A172 (cell line): ENCODE measurements at places on chromosomes 13 and 19.

DNA sequence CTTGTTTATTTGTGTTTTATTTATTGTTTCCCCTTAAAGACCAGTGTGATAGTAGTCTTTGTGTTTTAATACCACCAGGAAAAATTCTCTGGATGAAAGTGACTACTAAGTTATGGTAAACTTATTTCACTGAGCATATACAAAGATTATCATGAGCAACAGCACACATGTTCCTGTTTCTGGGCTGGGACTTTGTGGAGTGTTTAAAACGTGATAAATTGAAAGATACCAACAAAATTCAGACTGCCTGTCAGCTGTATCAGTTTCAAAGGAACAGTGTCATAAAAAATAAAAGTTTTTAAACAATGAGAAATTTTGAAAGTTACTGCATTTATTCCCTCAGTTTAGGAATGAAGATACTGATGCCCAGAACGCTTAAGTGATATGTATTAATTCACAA is 259.4 kb downstream of the DACH1 start:
- DNase-seq, result no peak

GRCh38 chr13:73096638-73097037 is 37.8 kb downstream of the KLF5 start:
- peak; percentile 6 for DNase-seq

GRCh38 chr13:42614436-42615035 is 40.6 kb downstream of the TNFSF11 start:
- no peak for DNase-seq

DNA sequence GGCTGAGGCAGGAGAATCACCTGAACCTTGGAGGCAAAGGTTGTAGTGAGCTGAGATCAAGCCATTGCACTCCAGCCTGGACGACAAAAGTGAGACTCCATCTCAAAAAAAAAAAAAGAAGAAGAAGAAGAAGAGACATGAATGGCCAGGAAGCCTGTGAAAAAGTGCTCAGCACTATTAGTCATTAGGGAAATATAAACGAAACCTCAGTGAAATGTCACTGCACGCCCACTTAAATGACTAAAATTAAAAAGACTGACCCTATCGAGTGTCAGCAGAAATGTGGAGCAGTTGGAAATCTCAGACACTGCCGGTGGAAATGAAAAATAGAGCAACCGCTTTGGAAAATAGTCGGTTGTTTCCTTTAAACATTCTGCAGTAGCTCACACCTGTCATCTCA is 5.5 kb upstream of the TYROBP start:
- DNase-seq, result no peak

DNA sequence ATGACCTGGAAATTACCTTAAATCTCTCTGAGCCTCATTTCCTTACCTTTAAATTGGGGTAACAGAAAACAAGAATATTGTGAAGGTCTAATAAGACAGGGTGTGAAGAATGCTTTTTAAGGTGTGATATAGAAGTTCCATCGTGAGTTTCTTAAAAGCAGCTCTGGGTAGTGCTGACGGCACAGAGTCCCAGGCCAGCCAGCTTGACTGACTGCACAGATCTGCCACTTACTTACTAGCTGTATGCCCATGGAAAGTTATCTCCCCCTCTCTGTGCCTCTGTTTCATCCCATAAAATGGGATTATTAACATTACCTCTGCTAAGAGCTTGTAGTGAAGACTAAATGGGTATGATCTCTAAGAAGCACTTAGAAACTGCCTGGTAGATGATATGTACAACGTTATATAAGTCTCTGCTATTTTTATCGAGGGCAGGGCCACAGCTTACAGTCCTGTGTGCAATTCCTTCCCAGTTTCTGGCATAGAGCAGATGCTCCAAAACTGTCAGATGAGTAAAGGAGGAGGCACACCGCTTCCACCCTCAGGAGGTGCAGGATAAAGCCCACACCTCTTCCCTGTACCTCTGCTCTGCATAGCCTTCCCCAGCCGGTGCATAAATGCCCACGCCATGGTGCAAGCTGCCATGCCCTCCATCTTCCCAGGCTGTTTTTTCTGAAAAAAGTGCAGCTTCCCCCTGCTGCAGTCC is 99.6 kb downstream of the MBNL2 start:
- no peak for DNase-seq
